ENCODE measurements at places on chromosomes 7 and 10.

DNA sequence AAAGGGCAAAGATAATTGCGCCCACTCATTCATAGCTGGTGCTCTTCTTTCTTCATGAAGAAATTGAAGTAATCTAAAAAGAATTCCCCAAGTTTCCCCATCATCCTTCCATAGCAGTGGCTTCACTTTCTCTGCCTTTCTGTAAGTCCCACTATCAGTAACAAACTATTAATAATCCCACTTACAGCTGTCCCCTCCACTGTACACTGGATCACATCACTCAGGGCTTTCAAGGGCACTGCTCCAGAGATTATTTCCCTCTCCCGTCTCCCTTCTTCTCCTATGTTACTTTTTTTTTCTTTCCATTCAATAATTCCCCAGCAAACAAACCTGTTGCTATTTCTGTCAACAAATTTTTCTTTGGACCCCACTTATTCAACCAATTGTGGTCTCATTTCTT, 16.2 kb downstream of the DNAJB9 start:
- DNase-seq = no peak

GRCh38 chr10:91022390-91022789, 101.5 kb upstream of the ANKRD1 start:
- DNase-seq = no peak

DNA sequence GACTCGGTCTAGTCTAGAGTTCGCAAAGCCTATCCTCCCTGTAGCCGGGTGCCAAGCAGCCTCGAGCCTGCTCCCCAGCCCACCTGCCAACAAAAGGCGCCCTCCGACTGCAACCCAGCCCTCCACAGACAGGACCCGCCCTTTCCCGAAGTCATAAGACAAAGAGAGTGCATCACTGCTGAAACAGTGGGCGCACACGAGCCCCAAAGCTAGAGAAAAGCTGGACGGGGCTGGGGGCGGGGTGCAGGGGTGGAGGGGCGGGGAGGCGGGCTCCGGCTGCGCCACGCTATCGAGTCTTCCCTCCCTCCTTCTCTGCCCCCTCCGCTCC, 622 bp upstream of the COL1A2 start:
- DNase-seq = no peak

- no peak for DNase-seq
Observed at GRCh38 chr7:69827558-69827957, 229.3 kb downstream of the AUTS2 start.

DNA sequence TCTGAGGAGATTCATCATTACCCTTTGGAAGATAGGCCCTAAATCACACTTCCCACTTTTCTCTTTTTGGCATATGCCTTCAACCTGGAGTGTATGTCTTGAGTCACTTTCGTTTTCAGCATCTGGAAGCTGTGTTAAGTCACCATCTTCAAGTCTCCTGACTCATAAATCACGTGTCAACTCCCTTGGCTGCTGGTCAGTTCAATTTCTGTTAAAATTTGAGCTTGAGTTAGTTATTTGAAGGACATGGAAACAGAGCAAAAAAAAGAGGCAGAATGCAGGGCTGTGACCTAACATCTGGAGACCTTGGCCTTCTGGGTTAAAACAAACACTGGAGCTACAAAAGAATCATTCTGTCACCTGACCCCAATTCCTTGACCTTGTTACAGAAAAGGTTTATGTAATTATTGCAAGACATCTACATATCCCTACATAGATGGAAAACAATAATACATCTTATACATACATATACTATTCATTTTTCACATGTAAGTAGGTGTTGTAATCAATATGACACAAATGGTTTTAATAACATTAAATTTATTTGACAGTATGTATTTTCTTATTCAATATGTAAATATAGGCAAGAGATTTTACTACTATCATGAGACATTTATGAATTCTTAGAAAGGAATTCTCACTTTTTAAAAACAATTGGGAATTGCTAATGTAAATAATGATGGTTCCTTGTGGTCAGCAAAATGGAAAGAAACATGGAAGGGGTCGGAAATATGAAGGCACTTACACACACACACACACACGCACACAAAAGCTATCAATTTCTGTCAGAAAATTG, 169.7 kb upstream of the PHYHIPL start:
- DNase-seq = no peak

DNA sequence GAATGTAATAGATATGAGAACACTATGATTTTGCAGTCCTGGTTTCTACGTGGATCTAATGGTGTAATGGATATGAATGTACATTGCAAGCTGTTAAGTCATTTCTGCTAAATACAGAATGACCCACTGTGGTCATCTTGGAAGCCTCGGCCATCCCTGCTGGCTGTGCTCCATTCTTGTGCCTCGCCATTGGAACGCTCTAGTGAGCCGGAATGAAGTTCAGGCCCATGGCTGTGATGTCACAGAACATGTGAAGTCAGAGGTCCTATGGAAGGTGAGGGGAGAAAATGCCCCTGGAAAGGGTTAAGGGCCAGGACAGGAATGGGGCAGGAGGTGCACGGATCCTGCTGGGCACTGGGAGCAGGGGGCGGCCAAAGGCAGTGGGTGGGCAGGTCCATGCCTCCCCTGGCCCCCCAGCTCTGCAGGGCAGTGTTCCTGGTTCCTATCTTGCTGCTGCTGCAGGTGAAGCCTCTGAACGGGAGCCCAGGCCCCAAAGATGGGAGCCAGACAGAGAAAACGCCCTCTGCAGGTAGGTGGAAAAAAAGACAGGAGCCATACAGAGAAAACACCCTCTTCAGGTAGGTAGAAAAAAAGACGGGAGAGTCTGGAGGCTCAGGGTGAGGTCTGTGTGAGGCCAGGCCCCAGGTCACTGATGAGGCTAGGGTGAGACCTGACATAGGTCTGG, at the start of gene LLCFC1:
TSS of gene LLCFC1 (plus strand) at position 259 of the 685 bp plus-strand sequence. CDS start at position 397, 138 bp downstream.
- no peak for DNase-seq
